ENCODE measurements at places on chromosomes 7 and 10.

GRCh38 chr7:44935016-44935415 lies 43.8 kb downstream of the MYO1G start:
- DNase-seq, result no peak

DNA sequence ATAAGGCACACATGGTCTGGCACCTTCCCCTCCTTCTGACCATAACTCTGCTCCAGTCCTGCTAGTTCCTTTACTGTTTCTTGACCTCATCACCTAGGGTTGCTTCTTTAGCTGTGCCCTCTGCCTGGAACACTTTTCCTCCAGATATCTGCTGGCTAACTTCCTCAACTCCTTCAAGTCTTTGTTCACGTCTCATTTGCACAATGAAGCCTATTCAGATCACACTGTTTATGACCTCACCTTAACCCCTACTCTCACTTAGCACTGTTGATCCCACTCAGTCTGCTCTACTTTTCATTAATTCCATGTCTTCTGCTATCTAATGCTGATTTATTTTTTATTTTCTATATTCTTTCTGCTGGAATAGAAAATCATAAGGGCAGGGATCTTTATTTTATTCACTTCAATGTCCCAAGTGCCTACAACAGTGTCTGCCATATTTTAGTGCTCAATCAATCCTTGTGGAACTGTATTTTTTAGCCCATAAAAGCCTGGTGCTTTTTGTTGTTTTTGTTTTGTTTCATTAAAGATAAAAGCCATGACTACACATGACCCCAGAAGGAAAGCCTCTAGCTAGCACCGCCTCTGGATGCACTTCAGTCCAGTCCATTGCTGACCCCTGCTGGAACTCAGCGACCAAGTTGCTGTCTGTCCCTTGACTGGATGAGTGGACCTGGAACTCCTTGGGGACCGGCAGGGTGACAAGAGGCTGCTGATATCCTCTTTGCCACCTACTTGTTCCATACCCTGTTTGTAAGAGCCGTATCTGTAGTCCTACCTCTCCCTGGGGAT lies 12.3 kb downstream of the KLF14 start:
- no peak for DNase-seq

- no peak for DNase-seq
Observed at GRCh38 chr10:6667679-6668270, 87.7 kb upstream of the PRKCQ start.

GRCh38 chr7:38276096-38276877 lies 2.9 kb upstream of the TARP start:
- DNase-seq, result no peak

DNA sequence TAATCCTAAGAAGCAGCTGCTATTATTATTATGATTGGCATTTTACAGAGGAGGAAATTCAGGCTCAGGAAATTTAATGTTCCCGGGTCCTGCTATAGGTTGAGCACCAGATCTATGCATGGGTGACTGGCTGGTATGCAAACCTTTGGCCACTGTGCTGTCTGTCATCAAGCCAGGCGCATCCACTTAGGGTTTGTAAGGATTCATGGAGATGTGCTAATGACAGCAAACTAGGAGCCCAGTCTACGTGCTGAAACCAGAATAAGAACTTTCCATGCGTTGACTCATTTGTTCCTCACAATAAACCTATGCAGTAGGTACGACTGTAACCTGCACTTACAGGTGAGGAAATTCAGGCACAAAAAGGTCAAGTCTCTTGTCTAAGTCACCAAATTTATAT lies 64.5 kb upstream of the ZMIZ1 start:
- no peak for DNase-seq

- DNase-seq, result no peak
Observed at GRCh38 chr10:42488416-42488815, 150.0 kb downstream of the ZNF33B start.

- DNase-seq, result no peak
Observed at GRCh38 chr10:78597796-78598555, 470.8 kb upstream of the ZMIZ1 start.

DNA sequence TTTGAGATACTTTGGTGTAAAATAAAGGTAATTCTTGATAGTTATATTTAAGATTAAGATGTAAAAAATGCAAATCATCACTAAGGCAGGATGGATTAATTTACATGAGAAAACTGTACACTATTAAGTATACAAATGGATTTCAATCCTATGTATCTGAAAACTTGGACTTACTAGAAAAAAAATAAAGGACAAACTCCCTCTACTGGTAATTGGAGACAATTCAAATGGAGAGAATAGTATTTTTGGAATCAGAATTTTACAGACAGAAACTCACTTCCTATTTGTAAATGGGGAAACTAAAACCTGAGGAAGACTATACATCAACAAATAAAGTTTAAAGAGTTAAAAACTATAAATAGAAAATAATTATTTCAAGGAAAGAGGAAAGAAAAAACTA lies 62.6 kb downstream of the CUL2 start:
- no peak for DNase-seq

GRCh38 chr7:26409661-26410547 lies 118.2 kb downstream of the SNX10 start:
- DNase-seq, result no peak

DNA sequence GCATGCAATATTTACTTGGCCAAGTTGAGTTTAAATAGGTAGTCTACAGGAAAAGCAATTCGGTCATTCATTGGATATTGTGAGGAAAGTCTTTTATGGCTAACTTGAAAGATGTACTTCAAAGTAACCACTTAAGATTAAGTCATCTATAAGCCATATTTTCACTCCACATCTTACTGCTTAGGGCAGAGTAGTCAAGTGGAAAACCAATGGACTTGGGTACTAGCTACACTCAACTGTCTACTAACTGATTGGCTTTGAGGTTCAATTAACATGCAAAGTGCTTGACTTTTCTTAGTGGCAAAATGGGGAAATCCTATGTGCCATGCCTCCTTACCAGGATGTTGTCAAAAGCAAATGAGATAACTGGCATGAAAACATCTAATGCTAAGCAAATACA lies 51.0 kb downstream of the CAV1 start:
- no peak for DNase-seq

GRCh38 chr7:156816943-156817572 lies 75.9 kb downstream of the LMBR1 start:
- no peak for DNase-seq

- DNase-seq, result no peak
Observed at GRCh38 chr10:129966370-129966888, 2.4 kb upstream of the EBF3 start.

DNA sequence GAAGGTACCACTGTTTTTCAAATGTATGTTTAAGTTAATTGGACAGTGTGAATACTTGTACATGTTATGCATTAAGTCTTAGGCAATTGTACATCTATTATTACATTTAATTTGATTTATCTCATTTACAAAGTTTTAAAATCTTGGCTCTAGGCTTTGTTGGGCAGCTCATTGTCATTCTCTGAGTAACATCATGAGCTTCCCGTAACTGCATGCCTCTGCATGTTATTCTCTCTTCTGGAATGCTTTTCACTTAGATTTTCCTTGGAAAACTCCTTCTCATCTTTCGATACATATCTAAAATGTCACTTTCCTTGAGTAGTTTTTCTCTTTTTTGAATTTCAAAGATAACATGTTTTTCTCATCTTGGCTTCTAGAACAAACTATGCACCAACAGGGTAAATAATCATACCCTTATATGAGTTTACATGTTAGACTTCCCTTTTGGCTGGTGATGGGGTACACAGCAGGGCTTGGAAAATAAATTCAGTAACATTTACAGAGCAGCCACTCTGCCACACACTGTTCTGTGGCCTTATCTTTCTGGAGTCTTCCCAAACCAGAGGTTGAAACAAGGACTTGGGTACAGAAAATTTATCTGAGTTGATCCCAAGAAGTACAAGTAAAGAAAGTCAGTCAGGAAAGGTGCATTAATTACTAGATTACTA lies 42.2 kb upstream of the A1CF start:
- no peak for DNase-seq

DNA sequence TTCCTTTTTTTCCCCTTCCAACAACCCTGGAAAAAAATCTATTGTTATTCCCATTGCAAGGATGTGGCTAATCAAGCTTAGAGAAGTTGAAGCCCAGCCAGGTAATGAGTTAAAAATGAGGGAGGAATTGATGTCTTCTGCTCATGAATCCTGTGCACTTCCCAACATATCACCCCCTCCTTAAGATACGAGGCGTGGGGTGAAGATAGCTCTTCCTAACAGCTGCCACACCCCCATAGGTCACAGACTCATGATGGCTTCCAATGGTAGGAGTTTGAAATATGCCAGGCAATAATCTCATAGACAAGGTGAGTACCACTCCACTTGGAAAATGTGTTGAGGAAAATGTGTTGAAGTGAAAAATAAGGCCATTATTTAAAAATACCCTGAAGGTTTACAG lies 71.3 kb upstream of the HECW1 start:
- no peak for DNase-seq

DNA sequence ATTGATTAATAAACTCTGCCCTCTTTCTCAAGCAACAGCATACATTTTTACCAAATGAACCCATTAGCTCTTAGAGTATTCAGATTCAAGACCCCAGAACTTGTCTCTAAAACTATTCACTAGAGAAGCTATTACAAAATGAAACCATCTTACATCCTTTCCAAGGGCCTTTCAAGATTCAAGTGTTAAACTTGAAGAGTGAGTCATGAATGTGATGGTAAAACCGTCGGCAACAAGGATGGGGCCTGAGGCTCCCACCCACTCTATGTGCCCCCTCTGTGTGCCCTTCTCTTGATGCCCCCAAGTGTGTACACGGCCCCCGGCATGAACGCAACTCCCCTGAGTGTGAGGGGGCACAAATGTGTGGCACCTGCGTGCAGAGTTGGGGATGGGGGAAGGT lies 46.4 kb downstream of the SFMBT2 start:
- DNase-seq, result no peak

GRCh38 chr10:5497948-5498730 lies 1.2 kb downstream of the CALML5 start:
- no peak for DNase-seq
